ENCODE measurements at places on chromosomes 6 and 20. TPM values are rescaled to one million over a fixed set of nuclear protein-coding genes. Genes with fewer than 3 reads are reported as not detected.

PGBD1 gene
- 1.4 TPM for total RNA-seq

KIF6 gene
- total RNA-seq: not detected

MAFB gene
- 3.7 TPM for total RNA-seq

MLN gene
- not detected for total RNA-seq

MLIP gene
- not detected for total RNA-seq

C6orf132 gene
- not detected for total RNA-seq

DLK2 gene
- 0.36 TPM for total RNA-seq

DEFB125 gene
- total RNA-seq: not detected

OR2J3 gene
- total RNA-seq: not detected

IMPG1 gene
- total RNA-seq: not detected

FUT9 gene
- not detected for total RNA-seq

NINL gene
- total RNA-seq: 2.7 TPM

SEMG1 gene
- not detected for total RNA-seq

NANP gene
- total RNA-seq: 1.1 TPM

BTN1A1 gene
- not detected for total RNA-seq

NKX2-2 gene
- not detected for total RNA-seq

TP53TG5 gene
- not detected for total RNA-seq

PROKR2 gene
- total RNA-seq: not detected

FAM217A gene
- total RNA-seq: not detected

CLDN20 gene
- not detected for total RNA-seq

SFT2D1 gene
- 10.4 TPM for total RNA-seq

SCRT2 gene
- not detected for total RNA-seq

FAM83C gene
- not detected for total RNA-seq

ZBTB24 gene
- 10.5 TPM for total RNA-seq

TNFRSF6B gene
- total RNA-seq: 2.6 TPM

ABHD16B gene
- not detected for total RNA-seq

GRM1 gene
- total RNA-seq: not detected

SLC32A1 gene
- total RNA-seq: not detected

RPL10A gene
- 2,453 TPM for total RNA-seq

TFB1M gene
- 7.2 TPM for total RNA-seq

FGD2 gene
- 1.2 TPM for total RNA-seq

MUC22 gene
- not detected for total RNA-seq

BNIP5 gene
- total RNA-seq: not detected

PANK2 gene
- total RNA-seq: 49.0 TPM

BPIFB1 gene
- not detected for total RNA-seq

WFDC10B gene
- not detected for total RNA-seq

CALHM4 gene
- total RNA-seq: not detected

PTPRT gene
- not detected for total RNA-seq

B3GALT4 gene
- total RNA-seq: 12.7 TPM

LY6G6C gene
- not detected for total RNA-seq

RIMS4 gene
- not detected for total RNA-seq

Data from CD4-positive, alpha-beta T cell (primary cell).